ENCODE measurements at places on chromosomes 4 and X. TPM values are rescaled to one million over a fixed set of nuclear protein-coding genes. Genes with fewer than 3 reads are reported as not detected.

Gene FGB
- total RNA-seq: not detected

Gene SLITRK2
- not detected for total RNA-seq

Gene IL13RA2
- total RNA-seq: not detected

Gene TMEM271
- not detected for total RNA-seq

Gene CORIN
- total RNA-seq: not detected

Gene HPGDS
- not detected for total RNA-seq

Gene TCEAL5
- total RNA-seq: not detected

Gene CT45A8
- total RNA-seq: not detected

Gene MAGED4
- total RNA-seq: 35.2 TPM

Gene PWWP3B
- not detected for total RNA-seq

Gene ENOX2
- total RNA-seq: 7.5 TPM

Gene ANKRD50
- total RNA-seq: 15.2 TPM

Gene OTC
- not detected for total RNA-seq

Gene LANCL3
- 0.03 TPM for total RNA-seq

Gene XK
- 2.8 TPM for total RNA-seq

Gene KIT
- total RNA-seq: not detected

Gene SATL1
- 0.18 TPM for total RNA-seq

Gene HMX1
- not detected for total RNA-seq

Gene IL3RA
- not detected for total RNA-seq

Gene AMOT
- total RNA-seq: 8.3 TPM

Gene UGT2B15
- total RNA-seq: not detected

Gene SPOCK3
- total RNA-seq: not detected

Gene SLC10A4
- total RNA-seq: not detected

Gene BEND4
- total RNA-seq: not detected

Gene MCF2
- not detected for total RNA-seq

Gene GIMD1
- not detected for total RNA-seq

Gene AP1AR
- 35.3 TPM for total RNA-seq

Gene RENBP
- not detected for total RNA-seq

Data from SJSA1 (cell line).